Ovary (tissue), 10 donors: ENCODE measurements at places on chromosomes 1 and 21. TPM values are rescaled to one million over a fixed set of nuclear protein-coding genes. Genes with fewer than 3 reads are reported as not detected.
A peak's percentile ranks its signal among the peaks of the same experiment; 100 is the strongest.

- H3K27me3 ChIP-seq = no peaks in the 10 kb centered on the region
- no peaks in the 10 kb centered on the region for H3K4me1 ChIP-seq
- DNase-seq = no peak
- H3K36me3 ChIP-seq = no peaks in the 10 kb centered on the region
- no peak overlapping the region for H3K27ac ChIP-seq
These were observed 26.0 kb downstream of the LMX1A start for GRCh38 chr1:165330483-165330882.

- H3K4me1 ChIP-seq = no peaks in the 10 kb centered on the region
- H3K4me3 ChIP-seq = no peak overlapping the region
- DNase-seq = no peak
- no peaks in the 10 kb centered on the region for H3K27me3 ChIP-seq
- H3K27ac ChIP-seq = no peak overlapping the region
- H3K36me3 ChIP-seq = no peaks in the 10 kb centered on the region
These were observed 36.8 kb upstream of the DUSP10 start for GRCh38 chr1:221778535-221779142.

DNA sequence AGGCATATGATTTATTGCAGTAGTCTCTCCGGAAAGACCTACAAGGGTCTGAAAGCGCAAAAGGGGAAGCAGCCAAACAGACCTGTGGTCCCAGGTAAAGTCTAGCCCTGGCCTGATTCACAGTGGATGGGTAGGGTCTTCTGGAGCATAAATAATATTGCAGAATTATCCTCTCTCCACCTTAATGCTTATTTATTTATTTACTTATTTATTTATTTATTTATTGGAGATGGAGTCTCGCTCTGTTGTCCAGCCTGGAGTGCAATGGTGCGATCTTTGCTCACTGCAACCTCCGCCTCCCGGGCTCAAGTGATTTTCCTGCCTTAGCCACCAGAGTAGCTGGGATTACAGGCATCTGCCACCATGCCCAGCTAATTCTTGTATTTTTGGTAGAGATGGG lies 11.8 kb upstream of the KLHDC8A start:
- no peak overlapping the region for H3K4me3 ChIP-seq
- DNase-seq = no peak
- no peaks in the 10 kb centered on the region for H3K36me3 ChIP-seq
- no peaks in the 10 kb centered on the region for H3K27me3 ChIP-seq

GRCh38 chr21:32611471-32611997 lies 643 bp downstream of the CFAP298 start:
- peak overlapping the region; percentile 63 for H3K4me3 ChIP-seq
- no peak for DNase-seq
- no peak overlapping the region for H3K27ac ChIP-seq
- no peaks in the 10 kb centered on the region for H3K27me3 ChIP-seq
- H3K4me1 ChIP-seq = peaks cover 4% of the 10 kb centered on the region

The CTSE gene
- total RNA-seq = not detected

GRCh38 chr1:67735806-67736627 lies 51.0 kb downstream of the GADD45A start:
- peaks cover 12% of the 10 kb centered on the region for H3K4me1 ChIP-seq
- H3K27ac ChIP-seq = no peak overlapping the region
- no peaks in the 10 kb centered on the region for H3K36me3 ChIP-seq

The GPX7 gene
- total RNA-seq = 13.1 TPM
